ENCODE measurements at places on chromosomes 12 and 14.

- no peak for DNase-seq
Measured at GRCh38 chr12:111841236-111841749, 735 bp upstream of the MAPKAPK5 start.

- no peak for DNase-seq
Measured at GRCh38 chr14:93976477-93977057, at the start of gene ASB2. ASB2 (minus strand) TSS chr14:93976570; CDS start chr14:93964539, 12,031 bp downstream.

- no peak for DNase-seq
Measured at GRCh38 chr14:104558231-104559027, 21.1 kb upstream of the C14orf180 start.

DNA sequence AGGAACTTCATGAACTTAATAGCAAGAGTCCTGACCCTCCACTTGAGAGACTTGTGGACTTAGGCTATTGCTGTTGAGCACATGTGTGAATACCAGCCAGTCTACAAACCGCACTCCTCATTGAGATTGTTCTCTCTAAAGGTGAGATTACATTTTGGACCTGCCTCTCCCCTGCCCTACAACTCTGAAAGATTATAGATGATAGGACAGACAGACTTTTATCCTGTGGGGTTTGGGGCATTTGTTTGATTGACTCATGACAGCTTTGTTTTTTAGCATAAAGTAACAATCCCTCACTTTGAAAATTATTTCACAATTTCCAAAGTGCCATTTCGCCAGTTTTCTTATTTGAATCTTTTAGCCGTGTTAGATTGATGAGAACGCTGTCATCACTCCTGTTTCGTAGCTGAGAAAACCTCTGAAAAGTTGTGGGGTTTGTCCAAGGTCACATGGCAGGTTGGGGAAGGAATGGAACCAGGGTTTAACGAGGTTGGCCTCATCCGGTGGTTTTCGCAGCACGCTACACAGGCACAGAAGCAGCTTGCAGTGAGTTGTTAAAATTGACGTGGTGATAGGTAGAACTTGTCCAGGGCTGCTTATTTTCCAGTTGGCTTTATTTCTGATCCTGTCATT, 836 bp downstream of the EVL start:
- peak; percentile 57 for DNase-seq

DNA sequence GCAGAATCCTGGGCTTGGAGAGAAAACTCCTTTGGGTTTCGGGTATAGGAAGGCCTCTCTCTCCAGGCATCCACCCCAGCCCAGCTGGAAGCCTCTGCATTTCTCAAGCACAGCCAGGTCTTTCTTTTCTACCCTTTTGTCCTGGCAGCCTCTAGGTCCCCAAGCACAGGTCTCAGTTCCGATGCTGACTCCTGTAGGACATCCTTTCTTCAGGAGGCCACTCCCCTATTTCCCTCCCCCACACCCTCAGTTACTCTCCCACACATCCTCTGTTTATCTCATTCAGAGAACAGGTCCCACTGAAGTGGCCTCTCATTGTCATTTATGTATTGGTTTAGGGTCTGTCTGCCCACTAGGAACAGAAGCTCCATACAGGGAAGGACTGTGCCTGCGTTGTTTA, 352.6 kb downstream of the VRK1 start:
- no peak for DNase-seq

- DNase-seq = no peak
Measured at GRCh38 chr12:42450248-42450647, 124.3 kb downstream of the PPHLN1 start.

DNA sequence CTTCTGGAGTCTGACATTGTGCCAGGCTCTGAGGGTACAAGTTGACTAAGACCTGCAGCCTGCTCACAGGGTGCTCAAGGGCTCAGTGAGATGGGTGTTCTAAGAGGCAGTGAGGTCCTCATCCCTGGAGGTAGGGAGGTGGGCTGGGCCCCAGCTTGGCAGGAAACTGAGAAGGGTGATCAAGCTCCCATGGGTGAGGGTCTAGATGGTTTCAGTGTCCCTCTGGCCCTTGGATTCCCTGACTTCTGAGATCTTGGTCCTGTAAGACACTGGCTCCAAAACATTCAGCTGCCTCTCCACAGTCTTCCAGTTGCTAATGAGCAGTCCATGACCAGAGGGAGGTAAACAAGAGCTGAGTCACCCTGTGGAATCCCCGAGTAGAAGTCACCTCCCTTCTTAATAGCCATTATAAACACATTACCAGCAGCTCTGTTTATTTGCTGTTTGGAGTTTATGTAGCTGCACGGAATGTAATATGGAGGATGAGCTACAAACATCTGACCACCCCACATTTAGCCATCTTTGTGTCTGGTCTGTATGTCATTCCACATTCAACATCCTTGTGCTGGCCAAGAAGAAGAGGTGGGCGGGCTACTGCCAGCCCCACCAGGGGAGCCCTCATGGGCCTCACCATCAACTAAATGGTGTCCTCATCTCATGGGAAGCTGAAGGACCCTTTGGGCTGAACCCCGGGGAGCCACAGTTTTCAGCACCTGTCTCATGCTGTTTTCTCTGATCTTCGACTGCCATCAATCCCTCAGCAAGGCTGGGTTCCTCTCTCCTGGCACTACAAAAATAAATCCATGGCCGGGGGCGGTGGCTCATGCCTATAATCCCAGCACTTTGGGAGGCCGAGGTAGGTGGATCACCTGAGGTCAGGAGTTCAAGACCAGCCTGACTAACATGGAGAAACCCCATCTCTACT, 37.2 kb upstream of the BDKRB2 start:
- no peak for DNase-seq

GRCh38 chr12:47698055-47698454, 7.8 kb downstream of the RPAP3 start:
- DNase-seq = no peak

- DNase-seq = no peak
Measured at GRCh38 chr12:79547044-79547734, 143.6 kb downstream of the PAWR start.

DNA sequence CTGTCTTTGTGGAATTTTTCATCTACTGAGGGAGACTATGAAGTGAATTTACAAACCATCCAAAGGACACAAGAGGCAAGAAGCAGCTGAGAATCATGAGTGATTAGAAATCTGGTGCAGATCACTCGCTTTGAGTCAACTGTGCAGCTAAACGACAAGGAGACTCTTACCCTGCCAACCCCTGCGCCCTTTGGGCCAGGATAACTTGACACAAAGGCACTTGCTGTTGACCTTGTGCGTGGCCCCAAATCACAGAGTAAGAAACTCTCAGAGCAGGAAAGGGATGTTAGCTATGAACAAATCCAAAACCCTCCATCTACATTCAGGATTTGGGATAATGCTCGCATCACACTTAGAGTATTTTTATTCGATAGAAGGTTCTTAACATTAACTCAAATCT, 11.5 kb upstream of the PARP11 start:
- DNase-seq = no peak

- DNase-seq = no peak
Measured at GRCh38 chr14:29453045-29453444, 474.6 kb downstream of the PRKD1 start.

DNA sequence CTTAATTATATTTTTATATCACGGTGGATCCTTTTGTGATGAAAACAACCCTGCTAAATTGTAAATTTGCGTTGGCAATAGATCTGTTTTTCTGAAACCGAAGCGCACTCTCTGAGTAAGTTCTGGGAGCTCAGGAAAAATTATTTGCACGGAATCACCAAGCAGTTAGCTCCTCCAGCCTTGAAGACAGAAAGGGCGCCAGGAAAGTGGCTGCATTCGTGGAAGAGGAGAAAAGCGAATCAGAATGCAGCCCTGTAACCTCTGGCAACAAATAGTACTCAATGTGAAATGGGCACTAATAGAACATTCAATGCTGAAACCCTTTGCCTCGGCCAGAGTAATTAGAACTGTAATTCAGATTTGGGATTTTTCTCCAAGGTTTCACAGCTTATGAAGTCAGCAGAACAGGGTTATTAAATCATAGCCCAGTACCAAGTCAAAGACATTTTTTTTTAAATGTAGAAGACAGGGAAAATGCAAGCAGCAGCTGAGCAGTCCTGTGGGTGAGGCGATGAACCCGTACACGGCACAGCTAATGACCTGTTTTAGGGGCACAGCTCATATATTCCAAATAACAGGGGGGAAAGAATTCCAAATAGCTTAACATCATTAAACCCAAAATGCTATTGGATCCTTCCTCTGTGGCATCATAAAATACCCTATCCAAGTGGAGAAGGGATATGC, 251.4 kb downstream of the EGLN3 start:
- DNase-seq = no peak

GRCh38 chr12:30286345-30286926, 409.2 kb downstream of the IPO8 start:
- no peak for DNase-seq

- DNase-seq = no peak
Measured at GRCh38 chr12:56758728-56759262, 4.3 kb upstream of the HSD17B6 start.

- no peak for DNase-seq
Measured at GRCh38 chr12:4849115-4849541, 60.6 kb upstream of the KCNA1 start.

DNA sequence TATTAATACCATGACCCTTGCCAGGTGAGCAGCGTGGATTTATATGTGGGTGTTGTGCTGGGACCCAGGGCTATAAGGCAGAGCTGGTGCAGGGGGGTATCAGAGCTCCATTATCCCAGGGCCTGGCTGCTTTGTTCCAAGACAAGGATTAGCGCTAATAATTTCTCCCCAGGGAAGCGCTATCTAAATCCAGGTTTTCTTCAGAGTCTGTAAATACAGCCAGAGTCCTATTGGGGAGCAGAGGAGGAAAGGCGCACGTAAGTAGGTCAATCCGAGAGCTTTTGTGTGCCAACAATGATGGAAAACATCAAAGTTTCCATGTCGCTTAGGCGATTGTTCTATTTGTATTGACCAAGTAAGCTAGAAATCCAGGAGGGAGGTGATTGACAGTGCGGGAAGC, 1009.7 kb downstream of the VRK1 start:
- DNase-seq = no peak

DNA sequence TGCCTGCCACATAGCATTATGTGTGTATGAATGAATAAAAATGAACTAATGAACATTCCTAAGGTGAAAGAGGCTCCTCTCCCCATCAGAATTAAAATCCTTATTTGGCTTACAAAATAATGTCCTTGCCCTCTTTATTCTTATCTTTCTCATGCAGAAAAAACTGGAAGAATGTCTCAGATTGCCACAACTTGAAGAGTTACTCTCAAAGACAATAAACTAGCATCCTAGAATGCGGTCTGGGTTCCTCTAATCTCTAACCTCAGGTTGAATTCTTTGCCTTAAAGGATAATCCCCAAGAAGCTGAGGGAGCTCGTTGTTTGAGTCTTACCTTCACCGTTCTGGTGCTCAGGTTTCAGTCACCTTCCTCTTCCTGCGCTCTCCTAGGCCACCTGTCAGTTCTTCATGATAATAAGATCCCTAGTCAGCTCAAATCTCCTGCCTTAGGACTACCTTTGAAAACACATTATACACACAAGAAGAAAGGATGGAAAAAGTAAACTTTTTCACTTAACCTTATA, 147.1 kb downstream of the PHLDA1 start:
- DNase-seq = no peak

- DNase-seq = no peak
Measured at GRCh38 chr14:72714871-72715214, 179.1 kb downstream of the DPF3 start.

GRCh38 chr12:65139389-65139788, 18.3 kb upstream of the WIF1 start:
- no peak for DNase-seq

DNA sequence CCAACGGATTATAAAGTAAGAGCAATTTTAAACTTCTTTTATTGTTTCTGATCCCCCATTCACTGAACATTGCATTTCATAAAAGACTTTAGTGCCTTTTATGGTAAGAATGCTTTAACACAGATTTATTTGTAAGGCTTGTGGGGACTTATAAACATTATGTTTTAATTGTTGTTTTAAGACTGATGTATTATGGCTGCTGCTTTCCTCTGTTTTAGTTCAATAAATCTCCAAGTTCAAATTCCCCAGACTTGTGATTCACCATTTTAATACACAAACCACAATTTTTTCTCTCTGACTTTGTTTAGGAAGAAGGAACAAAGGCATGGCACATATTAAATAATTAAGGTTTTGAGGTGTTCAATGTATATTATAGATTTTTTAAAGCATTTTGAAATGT, 753.3 kb downstream of the SLC6A15 start:
- no peak for DNase-seq

- no peak for DNase-seq
Measured at GRCh38 chr12:1104088-1104800, 113.2 kb downstream of the ERC1 start.

DNA sequence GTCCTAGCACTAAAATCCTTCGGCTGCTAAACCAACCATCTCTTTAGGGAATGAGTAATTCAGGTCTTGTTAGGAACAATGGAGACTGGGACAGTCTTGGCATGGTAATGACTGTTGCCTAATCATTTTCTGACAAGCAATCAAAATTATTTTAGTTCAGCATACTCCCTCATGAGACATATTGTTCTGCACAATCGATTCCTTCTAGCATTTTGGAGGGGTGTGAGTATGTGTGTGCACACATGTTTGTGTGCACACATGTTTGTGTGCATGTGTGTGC, 2.1 kb upstream of the KRT1 start:
- no peak for DNase-seq

- no peak for DNase-seq
Measured at GRCh38 chr12:42119085-42119633, 25.5 kb downstream of the GXYLT1 start.

GRCh38 chr12:102481705-102482425, 1.5 kb upstream of the IGF1 start:
- DNase-seq = no peak

DNA sequence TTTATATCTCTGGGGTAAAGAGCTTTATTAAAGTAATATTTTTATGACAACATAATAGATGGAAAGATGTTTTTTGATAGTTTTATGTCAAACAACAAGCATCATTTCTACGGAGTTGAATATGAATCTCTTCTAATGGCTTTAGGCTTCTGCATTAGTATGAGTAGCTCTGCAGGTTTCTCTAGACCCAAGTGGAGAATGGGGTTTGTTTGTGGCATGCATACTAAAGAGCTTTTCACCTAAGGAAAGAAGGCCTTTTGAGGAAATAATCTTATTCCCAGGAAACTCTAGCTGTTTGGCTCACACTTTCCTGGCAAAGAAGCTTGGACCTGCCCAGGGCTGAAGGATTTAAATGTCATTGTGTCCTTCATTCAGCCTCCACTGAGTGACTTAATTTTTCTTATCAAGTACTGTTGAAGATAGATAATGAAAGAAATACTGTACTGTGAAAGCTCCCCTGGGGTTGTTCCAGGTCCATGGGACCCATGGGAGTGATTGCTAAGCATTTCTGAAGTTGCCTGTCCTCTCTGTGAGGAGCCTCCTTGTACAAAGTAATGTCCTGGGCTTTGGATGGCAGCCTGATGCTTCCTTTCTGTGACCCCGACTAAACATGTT, 469.3 kb downstream of the LRIG3 start:
- no peak for DNase-seq

DNA sequence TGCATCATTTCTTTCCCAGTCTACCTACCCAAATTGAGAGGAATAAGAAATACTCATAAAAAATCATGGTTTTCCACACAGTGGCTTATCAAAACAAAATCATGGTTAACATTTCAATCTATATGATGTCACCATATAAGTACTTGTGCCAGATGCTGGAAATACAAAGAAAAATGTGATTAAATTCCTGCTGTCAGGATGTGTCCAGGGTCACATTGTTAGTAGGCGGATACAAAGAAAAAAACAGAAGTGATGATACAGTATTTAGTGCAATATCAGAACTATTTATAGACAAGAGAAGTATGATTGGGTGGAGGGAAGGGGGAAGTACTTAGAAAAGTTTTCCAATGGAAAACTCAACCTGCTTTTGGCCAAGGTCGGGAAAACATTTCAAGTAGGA, 47.0 kb upstream of the OR6J1 start:
- no peak for DNase-seq
